ENCODE measurements at places on chromosomes 16 and 17. TPM values are rescaled to one million over a fixed set of nuclear protein-coding genes. Genes with fewer than 3 reads are reported as not detected.
A peak's percentile ranks its signal among the peaks of the same experiment; 100 is the strongest.

DNA sequence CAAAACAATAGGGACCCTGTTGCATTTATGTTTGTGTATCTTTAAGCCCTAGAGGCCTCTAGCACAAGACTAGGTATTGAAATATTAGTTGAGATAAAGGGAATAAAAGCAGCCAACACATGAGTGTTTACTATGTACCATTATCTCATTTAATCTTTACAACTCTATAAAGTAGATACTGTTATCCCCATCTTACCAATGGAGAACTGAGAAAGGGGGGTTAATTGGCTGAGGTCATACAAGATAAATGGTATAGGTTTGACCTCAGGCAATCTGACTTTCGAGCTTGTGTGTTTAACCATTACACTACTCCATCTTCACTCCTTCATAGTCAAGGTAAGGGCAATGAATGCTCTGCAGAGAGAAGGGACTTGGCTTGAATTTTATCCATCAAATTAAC, 26.3 kb upstream of the STAC2 start:
- no peak for DNase-seq

The USH1G gene
- total RNA-seq: not detected

- DNase-seq: peak; percentile 80
Measured at GRCh38 chr17:31740611-31741082, 118.4 kb downstream of the COPRS start.

DNA sequence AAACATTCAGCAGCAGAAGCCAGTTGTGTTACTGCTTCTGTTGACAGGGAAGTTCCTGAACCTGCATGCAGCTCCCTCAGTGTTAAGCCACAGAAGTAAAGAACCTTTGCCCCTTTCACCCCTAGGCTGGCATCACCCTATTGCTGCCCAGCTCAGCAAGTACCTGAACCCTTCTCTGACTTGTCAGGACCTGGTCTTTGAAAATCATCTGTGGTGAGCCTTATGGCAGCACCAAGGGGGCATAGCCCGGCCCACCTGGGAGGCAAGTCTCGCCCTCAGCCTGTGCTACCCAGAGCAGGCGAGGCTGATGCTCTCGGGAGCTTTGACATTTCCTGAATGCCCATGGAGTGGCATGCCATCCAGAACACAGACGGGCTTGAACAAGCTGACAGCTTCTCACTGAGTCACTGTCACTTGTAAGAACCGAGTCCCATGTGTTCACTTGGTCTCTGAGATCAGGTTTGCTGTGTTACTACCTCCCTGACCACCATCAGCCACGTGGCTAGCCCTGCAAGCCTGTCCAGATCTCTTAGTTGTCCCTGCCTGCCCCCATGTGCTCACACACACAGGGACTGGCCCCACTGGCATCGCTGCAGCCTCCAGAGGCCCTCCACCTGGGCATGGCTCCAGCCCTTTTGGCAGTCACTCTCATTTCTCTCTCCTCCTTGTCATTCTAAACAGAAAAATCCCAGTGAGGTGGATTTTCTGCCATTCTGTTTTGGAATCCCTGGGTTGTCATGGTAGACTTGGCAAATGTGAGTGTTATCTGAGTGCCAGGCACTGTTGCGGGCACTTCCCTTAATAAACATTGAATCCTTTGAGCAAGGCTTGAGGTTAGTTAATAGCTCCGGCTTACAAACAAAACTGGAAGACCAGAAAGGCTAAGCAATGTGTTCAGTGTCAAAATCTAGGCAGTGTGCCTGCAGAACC, 2.9 kb upstream of the CARMIL2 start:
- DNase-seq: no peak

The CCDC200 gene
- total RNA-seq: not detected

- no peak for DNase-seq
Measured at GRCh38 chr16:65774350-65774749, 592.1 kb upstream of the CDH5 start.

The ALDH3A1 gene
- total RNA-seq: 0.16 TPM

The TAT gene
- not detected for total RNA-seq

The TEX19 gene
- not detected for total RNA-seq

- DNase-seq: no peak
Measured at GRCh38 chr17:4531988-4532736, 23.0 kb downstream of the MYBBP1A start.

The HEATR9 gene
- total RNA-seq: not detected

DNA sequence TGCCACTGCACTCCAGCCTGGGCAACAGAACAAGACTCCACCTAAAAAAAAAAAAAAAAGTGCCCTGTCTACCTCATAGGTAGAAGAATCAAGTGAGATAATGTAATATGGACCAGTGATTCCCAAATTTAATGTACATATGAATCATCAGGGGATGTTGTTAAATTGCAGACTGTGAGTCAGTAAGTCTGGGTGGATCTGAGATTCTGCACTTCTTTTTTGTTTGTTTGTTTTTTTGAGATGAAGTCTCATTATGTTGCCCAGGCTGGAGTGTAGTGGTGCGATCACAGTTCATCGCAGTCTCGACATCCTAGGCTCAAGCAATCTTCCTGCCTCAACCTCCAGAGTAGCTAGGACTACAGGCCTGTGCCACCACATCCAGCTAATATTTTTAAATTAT, 31.6 kb downstream of the HOXB1 start:
- DNase-seq: peak; percentile 80

- DNase-seq: no peak
Measured at GRCh38 chr17:59439262-59439661, 107.8 kb downstream of the YPEL2 start.

- DNase-seq: no peak
Measured at GRCh38 chr17:40542558-40543411, 22.5 kb downstream of the CCR7 start.

GRCh38 chr16:27103954-27104353, 37.2 kb downstream of the C16orf82 start:
- DNase-seq: no peak

The SLC9A5 gene
- 0.03 TPM for total RNA-seq

DNA sequence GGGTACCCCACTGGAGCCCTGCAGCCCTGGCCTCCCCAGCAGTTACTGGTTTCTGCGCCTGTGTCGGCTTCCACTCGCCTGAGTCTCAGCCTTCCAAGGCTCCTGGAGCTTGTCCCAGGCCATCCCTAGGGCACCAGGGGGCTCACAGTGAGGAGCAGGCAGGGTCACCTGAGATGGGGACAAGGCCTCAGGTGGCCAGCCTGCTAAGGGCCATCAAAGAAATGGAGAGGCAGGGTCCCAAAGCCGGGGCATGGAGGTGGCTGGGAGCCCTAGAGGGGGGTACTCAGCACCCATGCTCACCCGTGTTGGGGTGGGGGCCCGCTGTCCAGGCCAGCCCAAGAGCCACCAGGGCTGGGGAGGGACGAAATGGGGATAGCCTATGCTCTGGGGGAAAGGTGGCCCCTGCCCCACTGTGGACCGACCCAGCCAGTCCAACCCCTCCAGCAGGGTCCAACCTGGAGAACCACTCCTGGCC, 1.3 kb downstream of the FASN start:
- DNase-seq: no peak

DNA sequence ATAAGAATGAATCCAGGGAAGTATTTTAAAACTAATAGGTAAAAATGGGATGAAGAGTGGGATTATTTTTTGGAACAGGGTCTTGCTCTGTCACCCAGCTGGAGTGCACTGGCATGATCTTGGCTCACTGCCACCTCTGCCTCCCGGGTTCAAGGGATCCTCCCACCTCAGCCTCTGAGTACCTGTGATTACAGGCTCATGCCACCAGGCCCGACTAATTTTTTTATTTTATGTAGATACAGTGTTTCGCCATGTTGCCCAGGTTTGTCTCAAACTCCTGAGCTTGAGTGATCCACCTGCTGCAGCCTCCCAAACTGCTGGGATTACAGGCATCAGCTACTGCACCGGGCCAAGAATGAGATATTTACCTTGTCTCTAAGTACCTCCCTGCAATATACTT, 22.1 kb downstream of the NSMCE1 start:
- no peak for DNase-seq

DNA sequence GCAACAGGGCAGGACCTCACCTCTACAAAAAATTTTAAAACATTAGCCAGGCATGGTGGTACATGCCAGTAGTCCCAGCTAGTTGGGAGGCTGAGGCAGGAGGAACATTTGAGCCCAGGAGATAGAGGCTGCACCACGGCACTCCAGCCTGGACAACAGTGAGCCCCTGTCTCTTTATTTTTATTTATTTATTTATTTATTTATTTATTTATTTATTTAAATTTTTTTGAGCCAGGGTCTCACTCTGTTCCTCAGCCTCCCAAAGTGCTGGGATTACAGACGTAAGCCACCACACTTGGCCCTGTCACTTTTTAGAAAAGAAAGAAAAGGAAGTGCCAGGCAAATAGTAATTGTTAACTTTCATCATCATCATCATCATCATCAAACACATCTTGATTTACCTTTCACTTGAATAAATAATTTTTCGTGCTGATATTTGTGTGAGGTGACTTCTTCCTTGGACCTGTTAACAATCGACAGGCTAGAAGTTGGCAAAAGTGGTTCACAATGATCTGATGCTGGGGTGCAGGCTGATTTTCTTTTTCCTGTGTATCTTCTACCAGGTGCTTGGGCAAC, 6.6 kb downstream of the PALB2 start:
- no peak for DNase-seq

- no peak for DNase-seq
Measured at GRCh38 chr17:75825748-75826370, 18.3 kb downstream of the UNC13D start.

DNA sequence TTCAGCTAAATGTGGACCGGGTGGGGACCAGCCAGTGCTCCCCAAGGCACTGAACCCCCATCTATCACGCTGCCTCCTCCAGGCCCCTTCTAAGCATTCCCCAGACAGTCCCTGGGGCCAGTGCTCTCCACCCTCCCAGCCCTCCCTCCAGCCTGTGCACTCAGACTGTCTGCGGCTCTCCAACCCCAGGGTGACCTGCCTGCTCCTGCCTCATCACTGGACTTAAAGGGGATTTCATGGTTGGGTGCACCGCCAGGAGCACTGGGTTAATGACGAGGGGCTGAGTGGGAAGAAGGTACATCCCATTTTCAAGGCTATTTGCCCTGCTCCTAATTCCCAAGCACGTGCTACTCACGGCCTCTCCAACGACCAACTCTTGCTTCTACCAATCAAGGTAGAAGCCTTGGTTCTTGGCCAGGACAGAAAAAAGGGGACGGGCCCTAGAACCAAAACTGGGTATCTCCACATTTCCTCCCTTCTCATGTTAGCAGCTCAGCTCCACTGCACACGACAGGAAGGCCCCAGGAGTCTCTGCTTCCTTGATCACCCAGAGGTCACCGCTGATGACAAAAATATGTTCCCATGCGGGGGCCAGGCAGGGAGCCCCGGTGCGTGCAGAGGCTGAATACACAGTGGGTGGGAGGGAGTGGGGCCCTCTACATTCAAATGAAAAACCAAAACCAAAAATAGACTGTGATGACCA, 3.5 kb upstream of the ABR start:
- DNase-seq: no peak

GRCh38 chr17:79792341-79792871, 4.5 kb downstream of the CBX8 start:
- no peak for DNase-seq

The TRAF4 gene
- 90.6 TPM for total RNA-seq

DNA sequence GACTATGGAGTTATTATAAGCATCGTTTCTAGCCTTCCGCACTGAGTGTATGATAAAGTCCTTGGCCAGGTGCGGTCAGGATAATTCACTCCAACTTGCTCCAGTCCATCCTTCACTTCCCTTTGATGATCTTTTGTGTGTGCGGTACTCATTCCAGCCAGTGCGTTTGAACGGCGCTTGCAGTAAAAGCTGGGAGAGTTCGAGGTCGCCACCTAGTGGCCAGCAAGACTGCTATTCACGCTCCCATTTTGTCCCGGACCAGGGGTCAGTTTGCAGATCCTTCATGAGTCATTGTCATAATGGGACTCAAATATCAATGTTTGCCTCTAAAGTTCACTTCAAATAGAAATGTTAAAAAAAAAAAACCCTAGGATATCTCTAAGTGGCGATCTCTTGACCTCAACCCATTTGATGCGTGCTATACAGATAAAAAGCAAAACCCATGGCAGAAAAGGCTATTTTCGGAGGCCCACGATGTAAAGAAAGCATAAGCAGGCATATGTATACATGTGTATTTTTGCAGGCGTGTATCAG, 417.1 kb downstream of the TMEM114 start:
- peak; percentile 65 for DNase-seq

- DNase-seq: no peak
Measured at GRCh38 chr17:56610321-56610720, 16.8 kb downstream of the NOG start.

DNA sequence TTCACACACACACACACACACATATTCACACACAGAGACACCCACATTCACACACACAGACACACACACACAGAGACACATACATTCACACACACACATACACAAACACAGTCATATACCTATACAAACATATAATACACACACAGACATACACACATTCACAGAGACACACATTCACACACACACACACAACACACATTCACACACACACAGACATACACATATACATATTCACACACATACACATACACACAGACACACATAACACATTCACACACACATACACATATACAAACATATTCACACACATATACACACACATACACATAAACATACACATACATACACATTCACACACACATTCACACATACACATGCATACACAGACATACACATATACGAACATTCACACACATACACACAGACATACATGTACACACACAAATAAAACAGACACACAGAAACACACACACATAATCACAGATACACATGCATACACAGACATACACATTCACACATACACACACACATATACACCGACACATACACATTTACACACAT, 7.9 kb downstream of the PRCD start:
- DNase-seq: no peak

The GRIN2A gene
- total RNA-seq: 0.10 TPM

DNA sequence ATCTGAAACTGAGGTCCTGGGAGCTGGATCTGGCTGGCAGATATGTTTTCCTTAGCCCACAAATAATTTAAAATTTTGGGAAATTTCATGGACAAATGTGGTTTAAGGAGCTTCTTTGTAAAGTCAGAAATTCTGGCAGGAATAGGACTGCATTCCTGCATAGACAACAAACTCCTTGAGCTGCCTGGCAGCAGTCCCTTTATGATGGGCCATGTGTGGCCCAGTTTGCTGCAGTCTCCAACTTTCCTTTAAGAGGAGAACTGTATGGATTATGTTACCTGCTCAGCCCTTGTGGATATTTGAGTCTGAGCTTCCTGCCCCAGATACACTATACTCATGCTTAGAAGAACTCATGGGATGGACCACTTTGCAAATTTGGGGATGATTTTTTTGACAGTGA, 48.5 kb upstream of the HS3ST2 start:
- no peak for DNase-seq

Measured in A172 (cell line).